Fibroblast of lung (primary cell): ENCODE measurements at places on chromosomes 11 and 22.

GRCh38 chr11:8223513-8223900 lies 40.2 kb downstream of the LMO1 start:
- DNase-seq: peak; percentile 19

DNA sequence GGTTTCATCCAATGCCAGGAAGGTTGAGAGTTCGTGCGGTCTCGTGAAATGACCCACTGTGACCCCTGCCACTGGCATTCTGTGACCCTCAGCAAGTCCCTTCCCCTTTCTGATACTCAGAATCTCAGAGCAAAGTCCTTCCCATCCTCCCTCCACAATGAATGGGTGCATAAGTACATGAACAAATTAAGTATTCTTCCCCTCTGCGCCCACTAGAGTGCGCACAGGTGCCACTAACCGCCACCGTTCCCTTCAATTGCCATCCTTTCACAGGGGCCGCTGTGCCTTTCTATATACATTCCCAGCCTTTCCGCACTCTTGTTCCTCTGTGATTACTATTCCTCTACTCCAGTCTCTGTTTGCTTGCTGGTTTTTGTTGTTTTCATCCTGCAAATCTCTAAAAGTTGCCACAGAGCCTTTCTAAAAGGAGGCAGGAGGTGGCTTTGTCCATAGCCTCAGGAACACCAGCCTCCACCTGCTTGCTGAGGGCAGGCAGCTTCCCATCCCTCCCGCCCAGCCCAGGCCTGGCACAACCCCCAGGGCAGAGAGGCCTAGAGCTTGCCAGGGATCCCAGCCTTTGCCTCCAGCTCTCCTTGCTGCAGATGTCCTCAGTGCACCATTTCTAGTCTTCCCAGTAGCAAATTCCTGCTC lies 6.7 kb upstream of the AP1B1 start:
- peak; percentile 75 for DNase-seq

- DNase-seq: no peak
Observed at GRCh38 chr11:109349276-109350080, 72.5 kb upstream of the C11orf87 start.

DNA sequence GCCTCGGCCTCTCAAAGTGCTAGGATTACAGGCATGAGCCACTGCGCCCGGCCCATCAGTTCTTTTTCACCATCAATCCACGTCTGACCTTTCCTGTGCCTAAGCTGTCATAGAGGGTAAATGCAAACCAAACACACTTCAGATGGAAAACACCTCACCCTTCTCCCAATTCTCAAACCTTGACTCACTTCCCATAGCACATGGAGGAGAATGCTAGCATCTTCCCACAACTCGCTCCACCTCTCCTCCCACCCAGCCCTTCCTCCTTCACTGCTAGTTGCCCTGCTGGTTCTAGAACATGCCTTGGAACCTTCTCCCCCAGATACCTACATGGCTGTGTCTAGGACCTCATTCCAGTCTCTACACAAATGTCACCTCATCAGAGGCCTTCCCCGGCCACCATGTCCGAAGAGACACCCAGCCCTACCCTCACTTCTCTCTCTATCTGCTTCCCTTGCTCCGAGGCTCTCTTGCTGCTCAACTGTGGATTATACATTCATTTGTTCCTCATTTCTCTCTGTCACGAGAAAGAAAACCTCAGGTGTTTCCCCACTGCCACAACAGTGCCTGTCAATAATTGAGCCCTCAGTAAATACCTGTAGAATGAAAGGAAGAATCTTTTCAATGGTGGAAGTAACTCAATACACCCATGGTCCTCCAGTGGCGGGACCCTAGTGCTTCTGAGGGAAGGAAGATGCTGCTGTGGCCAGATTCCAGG lies 21.3 kb upstream of the NCF4 start:
- peak; percentile 14 for DNase-seq

DNA sequence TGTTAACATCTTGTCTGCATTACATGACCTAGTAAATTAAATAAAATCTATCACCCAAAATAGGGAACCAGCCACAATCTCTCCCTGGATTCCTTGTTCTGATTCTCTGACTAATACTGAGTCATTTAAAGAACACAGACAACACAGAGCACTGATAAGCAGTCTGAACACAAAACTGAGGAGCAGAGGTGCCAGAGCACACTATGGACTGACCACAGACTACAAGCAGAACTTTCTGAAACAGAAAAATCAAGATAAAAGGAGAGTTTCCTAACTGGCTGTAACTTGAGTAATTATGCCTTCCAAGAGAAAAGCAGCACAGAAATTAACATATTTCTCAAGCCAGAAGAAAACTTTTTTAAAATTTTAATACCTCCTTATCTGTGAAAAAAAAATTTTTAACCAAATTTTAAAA lies 128.8 kb downstream of the SGSM3 start:
- DNase-seq: peak; percentile 98

- DNase-seq: peak; percentile 79
Observed at GRCh38 chr11:91104237-91104636, 881.4 kb upstream of the CHORDC1 start.

DNA sequence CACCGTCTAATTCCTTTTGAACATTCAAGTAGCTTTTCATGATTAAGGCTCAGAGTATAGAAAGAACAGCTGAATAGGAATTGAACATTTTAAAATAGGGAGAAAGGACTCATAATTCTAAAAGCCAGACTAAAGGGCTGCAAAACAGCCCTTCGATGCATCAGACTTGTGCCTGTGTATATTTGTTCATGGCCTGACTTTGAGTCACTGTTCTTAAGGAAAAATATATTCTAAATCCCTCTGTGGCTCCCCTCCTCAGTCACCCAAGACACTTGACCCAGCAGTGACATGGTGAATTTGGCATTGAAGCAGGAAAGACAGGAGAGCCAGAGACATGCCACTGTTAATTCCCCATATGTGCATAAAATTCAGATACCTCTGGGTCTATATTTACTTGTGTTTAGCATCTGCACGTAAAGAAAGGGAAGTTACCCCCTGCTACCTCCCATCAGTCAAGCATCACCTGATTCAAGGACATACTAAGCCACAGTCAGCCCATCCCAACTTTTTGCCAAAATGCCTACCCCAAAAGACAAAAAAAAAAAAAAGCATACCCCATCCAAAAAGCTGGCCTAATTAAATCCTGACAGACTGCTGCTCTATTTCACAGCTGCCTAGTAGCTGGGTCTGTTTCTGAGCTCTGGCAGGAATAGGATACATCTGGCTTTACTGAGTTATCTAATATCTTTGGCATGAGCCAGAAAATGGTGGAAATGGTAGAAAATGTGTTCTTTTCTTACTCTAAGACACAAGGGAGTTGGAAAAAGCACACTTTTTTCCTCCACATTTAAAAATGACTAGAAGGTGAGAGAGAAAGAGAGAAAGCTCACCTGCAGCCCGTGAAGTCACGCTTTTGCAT lies 93.5 kb downstream of the COMMD9 start:
- DNase-seq: peak; percentile 47

GRCh38 chr11:115300660-115301428 lies 203.4 kb downstream of the CADM1 start:
- DNase-seq: no peak

DNA sequence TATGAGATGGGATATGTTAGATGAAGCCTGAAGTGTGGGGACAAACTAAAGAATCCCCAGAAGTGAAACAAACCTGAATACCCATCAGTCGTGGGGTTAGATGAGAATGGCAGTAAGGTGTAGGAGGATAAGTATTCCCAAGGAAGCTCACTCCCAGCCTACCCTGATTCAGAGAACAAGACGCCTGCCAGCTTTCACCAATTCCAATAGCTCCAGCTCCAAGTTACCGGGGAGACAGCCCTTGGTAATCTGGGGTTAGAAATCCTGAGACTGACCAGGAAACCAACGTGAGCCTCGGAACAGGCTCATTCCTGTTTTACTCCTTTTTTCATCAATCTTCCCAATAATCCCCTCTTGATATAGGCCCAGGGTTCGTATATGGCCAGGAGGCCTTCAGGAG lies 46.5 kb downstream of the RPL27A start:
- DNase-seq: no peak

DNA sequence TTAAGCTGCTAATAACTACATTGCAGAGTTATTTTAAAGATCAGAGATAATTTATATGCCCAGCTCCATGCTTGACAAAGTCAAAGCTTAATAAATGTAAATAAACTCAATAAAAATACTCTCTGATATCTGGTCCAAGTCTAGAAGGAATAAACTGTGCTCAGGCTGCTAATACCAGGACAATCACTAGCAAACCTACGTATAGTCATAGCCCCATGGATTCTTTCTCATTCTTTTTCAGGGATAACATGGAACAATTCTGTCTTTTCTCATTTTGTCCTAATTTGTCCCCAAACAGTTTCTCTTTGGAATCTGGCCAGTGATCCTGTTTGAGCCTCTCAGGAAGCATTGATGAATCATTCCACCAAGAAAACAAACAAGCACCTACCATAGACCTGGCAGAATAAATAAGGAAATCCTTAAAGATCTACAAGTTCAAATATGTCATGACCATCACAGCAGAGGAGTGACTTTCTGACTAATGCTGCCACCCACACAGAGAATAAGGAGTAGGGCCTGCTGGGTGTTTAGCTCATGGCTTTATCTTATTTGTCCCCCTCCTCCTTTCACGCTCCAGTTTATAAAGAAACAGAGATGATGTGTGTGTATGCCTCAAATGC lies 14.1 kb upstream of the B3GNT6 start:
- peak; percentile 16 for DNase-seq

DNA sequence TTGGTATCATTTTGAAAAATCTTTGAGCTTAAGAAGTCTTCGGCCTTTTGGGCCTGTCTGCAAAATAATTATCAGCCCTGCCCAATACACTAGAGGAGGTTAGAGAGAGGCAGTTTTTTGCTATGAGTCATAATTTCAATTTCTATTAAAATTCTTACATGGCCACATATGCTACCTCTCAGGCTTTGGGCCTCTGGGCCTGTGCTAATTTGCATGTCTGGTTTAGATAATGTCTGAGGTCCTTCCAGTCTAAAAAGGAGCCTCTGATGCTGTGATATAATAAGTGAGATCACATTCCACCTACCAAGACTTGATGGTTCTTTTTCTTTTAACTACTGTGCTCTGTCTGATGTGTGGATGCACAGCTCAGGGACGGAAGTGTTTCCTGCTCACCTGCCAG lies 70.8 kb downstream of the KCNJ1 start:
- DNase-seq: peak; percentile 29

GRCh38 chr11:104705490-104706190 lies 192.6 kb downstream of the CASP12 start:
- no peak for DNase-seq

DNA sequence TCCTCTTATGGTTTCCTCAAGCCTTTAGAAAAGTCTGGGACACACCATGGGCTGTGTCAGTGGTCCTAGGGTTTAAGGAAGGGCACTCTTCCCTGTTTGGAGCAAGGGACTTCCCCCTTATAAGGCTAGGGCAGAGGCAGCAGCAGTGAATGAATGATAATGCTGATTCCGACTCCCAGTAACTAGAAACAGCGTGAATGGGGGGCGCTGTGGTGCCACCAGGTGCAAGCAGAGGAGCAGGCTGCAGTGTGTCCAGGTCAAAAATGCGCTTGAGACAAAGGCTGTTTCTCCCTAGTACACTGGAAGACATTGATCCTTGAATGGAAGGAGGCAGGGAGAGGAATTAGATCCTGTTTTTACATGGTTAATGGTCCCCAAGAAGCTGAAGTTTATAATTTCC lies 11.6 kb upstream of the RIC3 start:
- DNase-seq: no peak

DNA sequence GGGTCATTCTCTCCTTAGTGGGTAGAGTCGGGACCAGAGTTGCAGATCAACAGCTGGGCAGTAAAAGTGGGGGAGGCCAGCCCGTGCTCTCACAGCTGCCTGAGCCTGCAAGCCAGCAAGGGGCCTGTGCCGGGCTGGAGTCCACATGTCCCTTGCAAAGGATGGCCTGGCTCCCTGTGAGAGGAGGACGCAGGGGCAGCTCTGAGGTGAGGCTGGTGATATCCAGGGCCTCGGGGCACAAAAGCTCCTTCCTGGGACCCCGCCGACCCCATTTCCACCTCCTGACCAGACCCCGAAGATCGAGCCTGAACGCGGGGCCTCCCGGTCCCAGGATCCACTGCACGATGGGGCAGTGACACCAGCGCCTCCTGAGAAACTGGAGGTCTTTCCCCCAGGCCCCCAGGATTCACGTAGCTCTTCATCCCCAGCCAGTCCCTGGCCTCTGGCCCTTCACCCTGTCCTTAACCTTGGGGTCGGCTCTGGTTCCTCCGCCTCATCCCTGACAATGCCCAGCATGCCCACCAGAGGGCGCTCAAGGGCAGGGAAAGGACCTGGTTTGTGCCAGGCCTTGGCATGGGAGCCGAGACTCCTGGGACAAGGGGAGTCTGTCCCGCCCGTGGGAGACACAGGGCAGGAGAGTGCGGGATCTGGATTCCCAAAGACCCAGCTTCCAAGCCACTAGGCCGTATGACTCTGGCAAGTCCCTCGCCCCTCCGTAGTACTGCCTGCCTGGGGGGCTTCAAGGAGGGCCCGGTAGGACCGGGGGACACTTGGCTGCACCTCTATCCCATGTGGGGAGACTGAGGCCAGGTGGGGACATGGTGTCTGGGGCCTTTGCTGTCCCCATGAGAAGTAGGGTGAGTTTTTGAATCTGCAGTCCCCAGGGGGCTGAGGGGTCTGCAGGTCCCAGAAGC lies 17.8 kb upstream of the WNT7B start:
- DNase-seq: no peak

GRCh38 chr22:49039625-49040024 lies 788.0 kb downstream of the BRD1 start:
- DNase-seq: no peak

DNA sequence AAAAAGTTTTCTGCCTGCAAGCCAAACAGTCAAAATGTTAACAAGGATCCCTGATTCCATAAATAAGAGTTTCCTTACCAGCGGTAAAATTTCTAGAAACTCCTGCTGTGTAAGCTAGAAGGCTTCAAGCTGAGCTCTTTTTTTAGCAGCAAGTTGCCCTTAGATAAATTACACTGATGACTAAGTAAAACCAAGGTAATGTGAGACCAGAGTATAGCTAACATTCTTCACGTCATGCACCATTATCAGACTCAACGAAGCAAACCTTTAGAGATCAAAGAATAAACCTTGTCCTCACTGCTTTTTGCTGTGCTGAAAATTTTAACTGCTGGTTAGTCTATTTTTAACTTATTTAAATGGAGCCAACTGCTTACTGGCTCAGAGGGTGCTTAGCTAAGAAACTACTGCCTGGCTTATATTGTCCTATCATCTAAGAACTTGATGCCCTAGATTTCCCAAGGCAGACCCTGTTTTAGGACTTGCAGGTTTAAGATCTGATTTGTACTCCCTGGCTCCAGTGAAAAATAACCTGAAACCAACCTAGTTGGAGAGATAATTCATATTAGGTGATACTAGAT lies 900.7 kb downstream of the JRKL start:
- peak; percentile 18 for DNase-seq

- DNase-seq: no peak
Observed at GRCh38 chr11:115458877-115459276, 45.3 kb downstream of the CADM1 start.

- peak; percentile 65 for DNase-seq
Observed at GRCh38 chr11:9982796-9983579, 311.0 kb downstream of the SBF2 start.

- DNase-seq: no peak
Observed at GRCh38 chr22:23384431-23384830, 195.7 kb downstream of the IGLL1 start.

DNA sequence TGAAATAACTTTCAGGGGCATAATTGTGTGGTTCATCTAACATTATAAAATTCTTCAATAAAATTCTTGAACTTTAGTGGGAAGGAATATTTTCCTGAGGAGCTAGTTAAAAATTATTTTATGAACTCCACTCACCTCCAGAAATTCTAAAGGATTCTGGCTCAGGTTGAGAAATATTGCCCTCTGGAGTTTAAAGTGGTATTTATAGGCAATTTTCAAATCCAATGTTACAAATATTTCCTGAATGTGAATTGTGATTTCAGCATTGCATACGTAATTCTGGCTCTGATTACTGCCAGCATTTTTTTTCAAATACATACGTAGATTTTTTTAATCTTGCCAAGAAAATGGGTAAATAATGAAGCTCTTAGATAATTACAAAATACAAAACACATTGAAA lies 598.2 kb upstream of the ANO3 start:
- DNase-seq: peak; percentile 66
